Non-pigmented ciliary epithelial cell (primary cell): ENCODE measurements at places on chromosomes 11 and 22.

- no peak for DNase-seq
Measured at GRCh38 chr11:124823512-124824376, 23.5 kb upstream of the MSANTD2 start.

- peak; percentile 78 for DNase-seq
Measured at GRCh38 chr11:125036933-125037332, 26.2 kb upstream of the SLC37A2 start.

DNA sequence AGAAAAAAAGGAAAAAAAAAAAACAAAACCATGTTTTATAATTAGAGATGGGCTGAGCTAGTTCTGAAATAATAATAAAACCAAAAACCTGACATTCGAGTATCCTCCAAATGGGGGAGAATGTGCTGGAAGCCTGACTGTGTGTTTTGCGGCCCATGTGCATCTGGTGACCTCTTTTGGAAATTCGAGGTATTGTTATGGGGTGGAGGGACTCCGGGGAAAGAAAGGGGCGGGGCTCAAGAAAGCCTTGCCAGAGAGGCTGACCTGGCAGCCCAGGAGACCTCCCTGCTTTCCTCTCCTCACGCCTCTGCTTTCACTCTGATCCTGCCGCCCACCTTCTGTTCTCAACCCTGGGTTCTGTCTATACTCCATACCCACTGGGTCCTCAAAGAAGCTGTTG lies 72.9 kb downstream of the CTTN start:
- DNase-seq = no peak

DNA sequence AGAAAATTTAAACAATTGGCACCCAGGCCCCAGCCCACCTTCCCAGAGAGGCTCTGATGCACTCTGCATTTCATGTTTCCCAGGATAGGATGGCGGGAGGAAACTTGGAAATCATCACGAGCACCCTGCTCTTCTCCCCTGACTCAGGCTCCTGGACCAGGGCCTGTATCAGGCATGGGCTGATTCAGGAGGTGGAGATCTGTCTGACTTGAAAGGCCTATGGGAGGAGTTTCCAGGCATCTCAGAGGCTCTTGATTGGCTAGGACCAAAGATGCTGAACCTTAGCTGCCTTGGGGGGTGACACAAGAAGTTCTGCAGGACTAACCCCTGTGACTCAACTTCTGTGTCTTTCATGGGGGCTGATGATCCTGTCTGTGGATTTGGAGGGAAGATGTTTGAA lies 106.2 kb downstream of the PKNOX2 start:
- no peak for DNase-seq

- no peak for DNase-seq
Measured at GRCh38 chr11:115321605-115322289, 182.5 kb downstream of the CADM1 start.

DNA sequence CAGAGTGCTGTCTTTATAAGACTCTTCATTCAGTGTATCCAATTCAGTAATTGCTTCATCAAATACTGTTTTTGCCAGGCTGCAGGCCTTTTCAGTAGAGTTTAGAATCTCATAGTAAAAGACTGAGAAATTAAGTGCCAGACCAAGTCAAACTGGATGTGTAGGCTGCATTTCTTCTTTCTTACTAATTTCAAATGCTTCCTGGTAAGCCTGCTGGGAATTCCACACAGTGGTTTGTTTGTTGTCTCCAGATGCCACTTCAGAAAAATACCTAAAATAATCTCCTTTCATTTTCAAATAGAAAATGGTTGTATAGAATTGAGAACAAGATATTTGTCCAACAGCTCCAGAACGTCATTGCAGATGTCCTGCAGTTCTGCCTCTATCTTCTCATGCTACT lies 34.7 kb downstream of the LDHAL6A start:
- no peak for DNase-seq

- peak; percentile 77 for DNase-seq
Measured at GRCh38 chr11:96168623-96169022, 174.4 kb downstream of the MAML2 start.

DNA sequence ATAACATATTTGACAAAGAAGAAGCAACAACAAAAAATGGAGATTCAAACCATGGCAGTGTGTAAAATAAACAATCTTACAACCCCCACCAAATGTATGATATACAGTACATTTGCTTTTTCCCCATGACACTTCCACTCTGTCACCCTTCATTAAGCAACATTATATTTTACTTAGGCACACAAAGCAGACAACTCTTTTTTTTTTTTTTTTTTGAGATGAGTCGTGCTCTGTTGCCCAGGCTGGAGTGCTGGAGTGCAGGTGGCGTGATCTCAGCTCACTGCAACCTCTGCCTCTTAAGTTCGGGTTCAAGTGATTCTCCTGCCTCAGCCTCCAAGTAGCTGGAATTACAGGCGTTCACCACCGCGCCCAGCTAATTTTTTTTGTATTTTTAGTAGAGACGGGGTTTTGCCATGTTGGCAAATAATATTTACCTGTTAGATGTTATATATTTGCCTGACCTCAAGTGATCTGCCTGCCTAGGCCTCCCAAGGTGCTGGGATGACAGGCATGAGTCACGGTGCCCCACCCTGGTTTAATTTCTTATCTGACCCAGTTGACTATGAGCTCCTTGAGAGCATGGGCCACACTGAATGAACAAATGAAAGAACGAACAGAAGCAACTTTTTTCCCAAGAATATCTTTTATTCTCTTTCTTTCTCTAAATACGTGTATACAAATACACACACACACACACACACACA lies 5.5 kb upstream of the PCF11 start:
- DNase-seq = no peak

DNA sequence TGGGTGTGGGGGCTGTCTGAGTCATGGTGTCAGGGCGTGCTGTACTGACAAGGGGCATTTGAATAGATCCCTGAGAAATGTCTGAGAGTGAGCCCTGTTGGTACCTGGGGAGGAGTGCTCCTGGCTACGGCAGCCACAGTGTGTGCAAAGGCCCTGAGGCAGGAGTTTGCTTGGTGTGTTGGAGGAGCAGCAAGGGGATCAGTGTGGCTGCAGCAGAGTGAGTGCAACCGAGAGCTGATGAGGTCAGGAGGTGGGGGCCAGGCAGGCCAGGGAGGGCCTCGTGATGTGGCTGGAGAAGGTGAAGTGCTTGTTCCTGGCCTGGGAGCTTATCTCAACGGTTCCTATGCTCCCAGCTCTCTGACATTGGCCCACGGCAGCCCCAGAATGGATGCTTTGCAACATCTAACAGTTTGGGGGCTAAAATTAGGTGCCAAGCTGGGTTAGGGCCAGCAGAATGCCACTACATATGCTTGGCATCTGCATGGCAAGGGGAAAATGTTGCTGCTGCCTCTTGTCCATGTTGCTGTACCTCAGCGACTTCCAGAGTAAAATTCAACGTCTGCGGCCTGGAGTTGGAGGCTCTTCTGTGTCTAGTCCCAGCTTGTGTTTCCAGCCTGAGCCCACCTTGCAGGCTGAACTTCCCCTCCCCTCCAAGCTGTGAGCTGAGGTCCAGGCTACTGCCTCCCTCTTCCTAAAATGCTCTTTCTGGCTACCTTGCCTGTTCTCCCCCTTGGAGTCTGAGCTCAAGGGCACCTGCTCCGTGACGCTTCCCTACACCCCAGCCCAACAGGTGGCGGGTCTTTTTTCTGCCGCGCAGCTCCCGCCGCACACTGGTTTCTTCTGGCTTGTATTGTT lies 48.2 kb upstream of the MYEOV start:
- DNase-seq = no peak

- no peak for DNase-seq
Measured at GRCh38 chr11:111342329-111342728, 36.7 kb downstream of the POU2AF1 start.

DNA sequence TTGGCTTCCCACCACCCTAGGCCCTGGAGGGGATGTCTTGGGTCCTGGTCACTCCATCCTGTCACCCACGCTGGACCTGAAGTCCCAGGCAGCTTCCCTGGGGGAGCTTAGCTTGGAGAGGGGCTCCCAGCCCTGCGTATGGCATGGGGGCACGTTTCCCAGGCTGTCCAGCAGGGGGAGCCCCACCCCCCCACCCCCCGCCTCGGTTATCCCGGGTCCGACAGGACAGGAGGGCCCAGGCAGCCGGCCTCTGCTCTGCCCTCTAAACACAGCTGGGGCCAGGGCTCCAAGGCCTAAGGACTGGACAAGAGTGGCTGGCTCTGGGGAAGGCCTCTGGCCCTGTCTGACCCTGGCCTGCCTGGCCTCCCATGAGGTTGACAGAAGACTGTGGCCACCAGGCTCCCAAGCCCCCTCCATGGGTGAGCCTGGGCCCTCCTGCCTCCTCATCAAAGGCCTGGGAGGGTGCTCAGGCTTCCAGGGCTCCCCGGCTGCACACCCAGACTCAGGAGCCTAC lies 104.8 kb downstream of the NECTIN1 start:
- DNase-seq = no peak

DNA sequence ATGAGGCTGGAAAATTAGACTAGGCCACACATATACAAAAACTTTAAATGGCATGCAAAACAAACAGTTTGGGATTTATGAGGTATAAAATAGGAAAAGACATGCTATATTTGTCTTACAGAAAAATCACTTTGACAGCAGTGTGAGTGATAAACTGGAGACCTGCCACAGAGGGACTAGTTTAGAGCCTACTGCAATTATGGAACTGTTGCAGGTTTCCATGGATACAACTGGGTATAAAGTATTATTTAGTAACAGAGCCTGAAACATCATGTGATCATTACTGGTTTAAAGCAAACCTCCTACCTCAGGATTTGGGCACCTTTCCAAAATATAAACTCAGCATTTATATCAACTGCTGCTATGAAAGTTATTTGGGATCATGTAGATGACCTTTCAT lies 1032.5 kb downstream of the DLG2 start:
- no peak for DNase-seq

DNA sequence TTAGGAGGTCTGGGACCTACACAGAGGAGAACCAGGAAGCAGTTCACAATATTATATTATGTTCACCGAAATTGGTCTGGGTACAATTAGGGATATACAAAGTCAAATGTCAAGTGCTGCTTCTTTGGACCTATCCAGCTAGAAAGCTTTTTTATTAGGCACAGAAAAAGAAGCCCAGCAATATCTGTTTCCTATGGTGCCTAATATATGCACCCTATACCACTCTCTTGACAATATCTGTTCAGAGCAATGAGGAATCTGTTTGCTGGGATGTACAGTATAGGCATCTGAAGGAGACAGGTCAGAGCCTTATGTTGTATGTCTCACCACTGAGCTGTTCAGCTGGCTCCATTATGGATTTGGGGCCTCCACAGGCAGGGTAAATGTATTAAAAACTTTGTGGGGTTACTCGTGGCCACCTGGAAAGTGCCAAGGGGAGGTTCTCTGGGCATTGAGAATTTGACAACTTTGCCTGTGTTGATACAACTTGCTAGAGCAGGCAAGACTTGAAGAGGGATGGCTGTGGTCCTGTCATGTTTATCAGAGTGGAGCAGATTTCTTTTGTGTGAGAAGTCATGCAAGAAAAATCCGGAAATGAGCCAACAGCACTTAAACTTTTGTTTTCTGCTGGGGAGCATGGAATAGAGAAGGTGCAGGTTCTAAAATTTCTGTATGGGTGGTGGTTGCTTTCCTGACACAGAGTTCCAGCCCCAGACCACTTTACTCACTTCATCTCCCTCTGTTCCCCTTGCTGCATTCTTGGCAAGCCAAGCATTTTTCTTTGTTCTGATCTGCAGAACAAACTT lies 10.1 kb downstream of the STIM1 start:
- peak; percentile 30 for DNase-seq

DNA sequence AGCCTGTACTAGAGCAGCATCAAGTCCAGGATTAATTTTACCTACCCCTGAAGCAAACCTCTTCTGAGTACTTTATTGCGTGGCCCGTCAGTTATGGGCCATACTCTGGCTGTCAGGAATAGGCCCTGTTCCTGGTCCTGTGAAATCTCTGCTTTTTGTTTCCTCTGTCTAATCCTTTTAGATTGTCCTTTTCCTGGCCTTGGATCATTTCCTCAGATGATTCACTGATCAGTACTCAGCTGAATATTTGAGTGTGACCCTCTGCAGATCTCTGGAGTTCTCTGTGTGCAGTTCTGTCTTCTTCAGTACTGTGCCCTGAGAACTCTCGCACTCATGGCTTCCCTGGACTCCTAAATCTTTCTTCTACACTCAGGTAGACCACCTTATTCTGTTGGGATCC lies 123.5 kb downstream of the UVRAG start:
- DNase-seq = no peak

DNA sequence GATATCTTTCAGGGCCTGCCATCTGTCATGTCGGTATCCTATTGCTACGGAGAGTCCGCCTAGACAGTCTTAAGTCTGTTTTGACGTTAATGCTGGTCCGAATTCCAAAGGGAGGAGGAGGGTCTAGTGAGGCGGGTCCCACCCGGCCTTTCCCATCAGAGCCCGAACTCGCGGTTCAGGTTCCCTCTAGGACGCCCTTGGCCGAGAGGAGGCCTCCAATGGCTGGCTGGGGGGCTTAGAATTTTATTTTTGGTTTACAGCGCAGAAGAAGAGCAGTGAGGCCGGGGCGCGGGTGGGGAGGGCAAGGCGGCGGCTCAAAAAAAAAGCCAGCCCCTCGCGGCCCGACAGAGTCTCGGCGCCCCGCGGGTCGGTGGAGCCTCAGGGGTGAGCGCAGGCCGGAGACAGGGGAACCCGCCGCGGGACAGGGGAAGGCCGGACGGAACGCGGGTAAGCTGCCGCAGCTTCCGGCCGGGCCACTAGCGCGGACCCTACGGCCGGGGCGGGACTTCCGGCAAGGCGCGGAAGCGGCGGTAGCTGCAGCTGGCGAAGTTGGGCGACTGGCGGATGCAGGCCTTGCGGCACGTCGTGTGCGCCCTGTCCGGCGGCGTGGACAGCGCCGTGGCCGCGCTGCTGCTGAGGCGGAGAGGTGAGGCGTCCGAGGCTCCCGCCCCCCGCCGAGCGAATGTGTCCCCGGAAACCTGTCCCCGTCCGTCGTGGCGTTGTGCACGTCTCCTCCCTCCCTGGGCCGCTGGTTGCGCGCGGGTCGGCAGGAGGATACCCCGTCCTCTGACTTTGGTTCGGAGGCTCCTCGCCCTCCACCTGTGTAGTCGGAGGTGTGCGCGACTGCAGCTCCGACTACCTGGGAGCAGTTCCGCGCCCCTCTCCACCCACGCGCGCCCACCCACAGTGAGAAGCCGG lies at the start of gene TRMU:
Gene TRMU, plus strand, starts transcription at position 514 of the 918 bp plus-strand sequence. Its CDS starts 51 bp downstream, at position 565.
- DNase-seq = peak; percentile 19

DNA sequence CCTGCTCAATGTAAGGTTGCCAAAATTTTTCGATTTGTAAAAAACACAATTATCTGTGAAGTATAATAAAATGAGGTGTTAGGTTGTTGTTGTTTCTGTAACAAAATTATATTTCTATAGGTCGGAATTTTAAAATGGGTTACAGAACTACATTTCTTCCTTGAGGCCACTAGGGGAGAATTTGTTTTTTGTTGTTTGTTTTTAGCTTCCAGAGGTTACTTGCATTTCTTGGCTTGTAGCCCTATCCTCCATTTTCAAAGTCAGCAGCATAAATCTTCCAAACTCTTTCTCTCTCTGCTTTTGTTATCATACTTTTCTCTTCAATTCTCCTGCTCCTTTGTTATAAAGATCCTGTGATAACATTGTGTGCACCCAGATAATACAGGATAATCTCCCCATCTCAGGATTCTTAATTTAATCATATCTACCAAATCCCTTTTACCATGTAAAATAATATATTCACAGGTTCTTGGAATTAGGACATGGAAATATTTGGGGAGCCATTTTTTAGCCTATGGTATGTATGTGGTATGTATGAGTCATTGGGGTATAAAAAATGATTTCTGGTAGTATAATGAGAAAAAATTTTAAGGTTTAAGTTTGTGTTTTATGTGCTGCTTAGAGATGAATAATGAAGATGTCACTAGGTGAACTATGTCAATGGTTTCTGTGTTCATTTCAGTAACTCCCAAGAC lies 9.4 kb upstream of the PATL1 start:
- no peak for DNase-seq
